ENCODE measurements at places on chromosomes 5 and 9. TPM values are rescaled to one million over a fixed set of nuclear protein-coding genes. Genes with fewer than 3 reads are reported as not detected.
A peak's percentile ranks its signal among the peaks of the same experiment; 100 is the strongest.

DNA sequence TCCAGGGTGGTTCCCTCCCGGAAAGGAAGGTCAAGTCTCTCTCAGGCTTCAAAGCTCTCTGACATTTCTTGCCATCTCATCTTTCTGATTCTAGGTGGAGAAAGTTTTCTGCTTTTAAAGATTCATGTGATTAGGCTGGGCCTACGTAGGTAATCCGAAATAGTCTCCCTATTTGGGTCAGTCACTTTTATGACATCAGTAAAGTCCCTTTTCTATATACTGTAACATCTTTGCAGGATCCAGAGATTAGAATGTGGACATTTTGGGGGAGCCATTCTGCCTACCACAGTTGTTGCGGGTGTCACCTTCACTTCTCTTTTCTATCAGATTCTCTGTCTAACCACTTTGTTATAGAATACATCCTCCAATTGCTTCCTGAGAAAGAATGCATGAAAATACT, 1.9 kb upstream of the RNF180 start:
- DNase-seq: no peak

GRCh38 chr5:172689801-172690200, 48.7 kb downstream of the NEURL1B start:
- no peak for DNase-seq

- DNase-seq: no peak
These were observed 85.4 kb downstream of the TMEM161B start for GRCh38 chr5:88183255-88183654.

DNA sequence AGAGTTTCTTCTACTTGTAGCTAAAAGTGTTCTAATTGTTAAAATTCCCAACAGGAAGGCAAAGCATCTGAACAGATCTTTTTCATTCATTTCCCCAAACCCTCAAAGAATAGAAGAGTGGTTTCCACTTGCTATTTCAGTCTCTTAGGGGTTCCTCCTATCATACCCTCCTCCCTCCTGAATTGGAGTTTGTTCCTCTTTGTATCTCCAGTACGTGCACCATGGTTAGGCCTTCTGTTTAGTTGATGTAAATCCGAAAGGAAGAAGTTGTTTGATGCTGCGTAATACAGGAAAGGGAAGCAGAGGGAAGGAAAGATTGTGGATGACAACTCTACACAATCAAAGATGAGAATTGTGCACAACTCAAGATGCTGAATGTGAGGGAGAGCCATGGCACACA, 303.6 kb downstream of the PIK3R1 start:
- no peak for DNase-seq

DNA sequence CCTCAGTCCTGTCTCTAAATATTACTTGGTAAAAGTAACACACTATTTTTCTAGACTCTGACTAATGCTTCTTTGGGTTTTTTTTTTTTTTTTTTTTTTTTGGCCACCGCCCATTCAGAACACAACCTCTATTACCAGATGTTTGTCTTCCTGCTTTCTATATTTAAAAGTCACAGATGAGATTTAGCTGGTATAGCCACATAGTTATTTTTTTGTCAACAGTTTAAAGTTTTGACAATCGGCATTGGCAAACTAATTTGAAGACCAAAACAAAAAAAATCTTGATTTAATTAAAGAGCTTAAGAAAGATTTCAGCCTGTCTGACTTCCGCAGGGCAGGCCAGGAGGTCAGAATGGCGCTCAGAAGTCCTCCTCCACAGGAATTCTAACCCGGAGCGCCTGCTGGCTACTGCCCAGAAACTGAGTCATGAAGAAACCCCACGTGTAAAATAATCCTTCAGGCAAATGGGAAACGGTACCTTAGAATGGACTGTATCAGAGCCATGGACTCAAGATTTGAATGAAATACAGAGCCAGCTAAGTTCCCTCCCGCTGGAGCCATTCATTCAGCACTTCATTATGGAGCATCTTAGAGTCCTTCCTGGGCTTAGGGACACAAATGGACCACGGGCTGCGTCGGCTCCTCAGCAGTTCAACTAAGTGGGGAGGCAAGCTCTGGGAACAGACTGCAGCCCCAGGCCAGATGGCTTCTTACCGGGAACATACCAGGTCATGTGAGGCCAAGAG, 55.6 kb downstream of the PTPDC1 start:
- DNase-seq: no peak

DNA sequence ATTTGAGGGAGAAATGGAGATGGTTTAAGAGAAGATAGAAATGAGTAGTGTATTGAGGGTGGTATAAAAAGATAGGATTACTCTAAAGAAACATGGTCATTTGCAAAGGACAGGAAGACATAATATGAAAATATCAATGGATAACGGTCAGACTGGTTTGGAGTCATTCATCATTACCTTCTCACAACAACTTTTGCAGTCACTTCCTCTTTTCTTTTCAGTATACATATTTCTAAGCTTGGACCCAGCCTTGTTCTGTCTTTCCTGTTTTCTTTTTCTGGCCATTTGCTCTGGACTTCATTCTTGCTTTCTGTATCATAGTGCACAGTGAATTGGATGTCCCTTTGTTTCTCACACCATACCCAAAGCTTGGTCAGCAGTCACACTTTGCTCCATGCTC, 966.5 kb upstream of the TYRP1 start:
- DNase-seq: no peak

- DNase-seq: no peak
These were observed 30.0 kb upstream of the SLC6A19 start for GRCh38 chr5:1171340-1171941.

DNA sequence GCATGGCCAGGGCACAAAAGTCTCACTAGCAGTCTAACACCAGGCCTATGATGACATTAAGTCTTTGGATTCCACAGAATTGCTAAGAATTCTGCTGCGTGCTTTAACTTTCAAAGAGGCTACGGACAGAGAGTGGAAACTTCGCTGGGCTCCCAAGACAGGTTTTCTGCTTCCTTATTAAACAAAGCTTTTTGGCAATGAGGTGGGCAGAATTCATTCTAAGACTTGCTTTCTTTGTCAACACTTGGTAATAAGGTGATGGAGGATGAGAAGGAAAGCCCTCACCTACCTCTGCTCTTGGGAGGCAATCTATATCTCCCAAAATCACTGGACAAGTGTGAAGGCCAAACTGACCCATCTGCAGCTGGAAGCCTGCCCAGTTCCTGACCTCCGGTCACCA, 231.9 kb downstream of the ATPSCKMT start:
- DNase-seq: no peak

GRCh38 chr9:115068031-115068430, 49.9 kb downstream of the TNC start:
- no peak for DNase-seq

DNA sequence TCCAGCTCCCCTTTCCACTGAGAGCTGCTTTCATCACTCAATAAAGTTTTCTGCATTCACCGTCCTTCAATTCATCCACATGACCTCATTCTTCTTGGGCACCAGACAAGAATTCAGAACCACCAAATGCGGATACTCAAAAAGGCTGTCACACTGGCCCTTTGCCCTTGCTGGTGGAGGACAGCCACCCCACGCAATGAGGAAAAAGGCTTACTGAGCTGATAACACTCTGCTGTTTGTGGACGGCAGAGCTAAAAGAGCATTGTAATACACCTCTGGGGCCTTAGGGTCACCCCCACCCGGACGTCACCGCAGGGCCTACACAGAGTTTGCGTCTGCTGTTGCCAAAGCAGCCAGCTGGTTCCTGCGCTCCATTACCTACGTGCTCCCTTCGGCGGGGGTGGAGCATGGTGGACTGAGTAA, 51.2 kb upstream of the ZNF608 start:
- DNase-seq: no peak

DNA sequence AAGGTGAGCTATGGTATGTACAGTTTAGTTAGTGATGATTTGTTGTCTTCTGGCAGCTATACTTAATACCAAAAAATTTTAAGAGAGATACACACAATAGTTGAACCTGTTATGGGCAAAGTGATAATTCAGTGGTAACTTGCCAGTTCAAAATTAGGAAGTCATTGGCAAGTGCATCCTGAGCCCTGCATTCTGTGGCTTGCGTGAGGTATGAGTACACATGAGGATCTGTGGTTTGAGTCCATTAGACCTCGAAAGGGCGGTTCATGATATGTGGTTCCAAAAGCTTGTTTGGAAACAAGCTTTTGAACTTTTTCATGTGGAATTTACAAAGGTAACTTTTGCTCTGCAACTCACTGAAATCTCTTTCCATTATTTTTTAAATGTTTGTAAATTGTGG, 47.0 kb downstream of the GPR21 start:
- no peak for DNase-seq

- DNase-seq: no peak
These were observed 48.3 kb downstream of the FAM78A start for GRCh38 chr9:131227959-131228460.

DNA sequence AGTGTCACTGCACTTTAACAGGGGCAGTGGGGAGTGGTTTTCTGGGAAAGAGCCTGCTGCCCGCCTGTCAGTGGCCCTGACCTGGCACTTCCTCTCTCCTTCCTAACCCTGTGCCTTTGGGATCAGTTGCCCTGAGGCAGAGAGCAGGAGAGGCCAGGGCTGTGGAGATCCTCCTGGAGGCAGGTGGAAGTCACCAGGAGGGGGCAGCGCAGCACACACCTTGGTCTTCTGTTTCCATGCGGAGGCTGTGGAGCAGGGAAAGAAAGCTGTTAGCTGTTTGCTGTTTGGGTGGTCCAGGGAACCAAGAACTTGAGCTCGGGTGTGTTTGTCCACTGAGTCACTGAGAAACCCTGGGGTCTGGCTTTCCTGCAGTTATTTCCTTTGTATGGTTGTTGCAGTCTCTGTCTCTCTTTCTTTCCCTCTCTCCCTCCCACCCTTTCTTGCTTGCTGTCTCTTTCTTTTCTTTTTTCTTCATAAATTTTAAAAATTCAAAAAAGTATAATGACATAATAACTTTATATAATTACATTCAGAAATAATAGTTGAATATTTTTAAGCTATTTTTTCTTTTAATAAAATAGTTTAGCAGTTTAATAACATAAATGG, 28.1 kb downstream of the NTRK2 start:
- peak; percentile 80 for DNase-seq

DNA sequence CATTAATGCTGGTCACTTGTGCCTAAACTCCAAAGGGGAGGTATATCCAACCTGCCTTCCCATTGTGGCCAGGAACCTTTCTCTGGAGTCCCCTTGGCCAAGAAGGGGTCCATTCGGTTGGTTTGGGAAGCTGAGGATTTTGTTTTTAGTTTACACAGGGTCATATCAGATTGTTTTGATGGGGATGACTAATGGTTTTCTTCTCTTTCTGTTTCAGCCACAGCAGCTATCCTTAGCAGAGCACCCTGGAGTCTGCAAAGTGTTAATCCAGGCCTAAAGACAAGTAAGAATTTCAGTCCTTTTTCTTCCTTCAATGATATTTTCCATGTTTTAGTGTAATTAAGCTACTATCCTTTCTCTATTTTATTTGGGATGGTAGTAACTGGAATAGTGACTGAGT, 127.8 kb upstream of the CCDC152 start:
- DNase-seq: no peak

DNA sequence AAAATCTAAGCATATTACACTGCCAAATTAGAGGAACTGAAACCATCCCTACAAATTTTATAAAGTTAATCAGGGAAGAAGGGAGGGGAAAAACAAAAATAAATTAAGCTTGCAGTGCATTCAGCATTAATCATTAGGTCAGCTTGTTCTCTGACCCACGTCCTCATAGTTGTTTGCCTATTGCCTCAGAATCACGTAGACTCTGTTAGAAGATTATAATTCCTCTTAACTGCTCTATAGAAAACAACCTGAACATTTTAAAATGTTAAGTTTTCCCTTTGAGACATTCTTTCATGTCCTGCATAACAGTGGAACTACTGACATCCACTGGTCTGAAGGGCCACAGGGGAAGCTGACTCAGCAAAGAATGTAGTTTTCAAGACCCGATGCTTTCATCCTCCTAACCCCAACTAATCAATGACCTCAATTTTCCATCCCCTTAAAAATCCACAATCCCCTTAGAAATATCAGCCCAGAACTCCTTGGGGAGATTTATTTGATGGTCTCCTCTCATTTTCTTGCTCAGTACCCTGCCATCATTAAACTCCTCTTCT, 112.4 kb downstream of the FBXO4 start:
- no peak for DNase-seq

DNA sequence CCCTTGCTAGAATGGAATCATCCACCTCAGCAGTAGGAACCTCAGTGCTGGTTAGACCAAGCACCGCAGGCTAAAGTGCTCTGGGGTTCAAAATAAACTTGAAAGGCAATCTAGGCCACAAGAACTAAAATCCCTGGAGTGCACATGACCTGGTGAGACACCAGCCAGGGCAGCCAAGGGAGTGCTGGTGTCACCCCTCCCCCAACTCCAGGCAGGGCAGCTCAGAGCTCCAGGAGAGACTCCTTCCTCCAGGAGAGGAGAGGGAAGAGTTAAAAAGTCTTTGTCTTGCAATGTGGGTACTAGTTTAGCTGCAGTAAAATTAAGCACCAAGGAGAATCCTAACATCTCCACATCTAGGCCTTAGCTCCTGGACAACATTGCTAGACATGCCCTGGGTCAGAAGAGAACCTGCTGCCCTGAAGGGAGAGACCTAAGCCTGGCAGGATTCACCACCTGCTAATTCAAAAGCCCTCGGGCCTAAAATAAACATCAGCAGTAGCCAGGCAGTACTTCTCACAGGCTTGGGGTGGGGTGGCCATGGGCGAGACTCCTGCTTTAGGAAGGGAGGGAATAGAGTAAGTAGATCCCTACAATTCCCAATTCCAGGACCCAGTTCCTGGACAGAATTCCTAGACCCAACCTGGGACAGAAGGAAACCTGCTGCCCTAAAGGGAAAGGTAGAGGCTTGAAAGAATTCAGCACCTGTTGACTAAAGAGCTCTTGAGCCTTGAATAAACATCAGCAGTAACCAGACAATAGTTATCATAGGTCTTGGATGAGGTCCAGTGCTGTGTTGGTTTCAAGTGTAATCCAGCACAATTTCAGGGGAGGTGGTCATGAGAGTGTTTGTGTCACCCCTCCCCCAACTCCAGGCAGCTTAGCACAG, 25.8 kb downstream of the UGT3A2 start:
- no peak for DNase-seq

- DNase-seq: peak; percentile 86
These were observed 1.5 kb downstream of the LCN2 start for GRCh38 chr9:128150594-128151308.

DNA sequence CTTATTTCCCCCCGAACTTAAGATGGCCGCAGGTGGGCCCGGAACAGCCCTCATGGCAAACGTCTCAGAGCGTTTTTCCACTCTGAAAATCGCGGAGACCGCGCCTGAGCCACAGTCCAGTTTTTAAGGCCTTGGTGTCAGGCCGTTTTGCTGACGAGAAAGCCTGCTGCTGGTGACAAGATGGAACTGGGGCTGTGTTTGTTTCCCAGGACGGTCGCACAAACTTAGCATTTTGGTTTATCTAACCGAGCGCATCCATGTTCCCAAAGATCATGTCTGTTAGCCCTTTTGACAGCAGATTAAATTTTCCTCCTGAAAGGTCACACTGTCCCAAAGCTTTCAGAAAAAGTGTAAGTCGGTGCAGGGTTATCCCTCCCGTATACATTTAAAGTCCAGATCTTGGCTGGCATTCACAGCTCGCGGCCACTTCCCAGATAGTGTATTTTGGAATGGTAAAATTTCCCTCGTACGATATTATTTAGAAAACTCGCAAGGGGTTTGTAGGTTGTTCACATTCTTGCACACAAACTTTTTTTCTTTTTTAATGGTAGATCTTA, 812 bp downstream of the SREK1 start:
- DNase-seq: no peak

Gene DCTN4
- polyA plus RNA-seq: 20.5 TPM

Gene SHISAL2B
- 12.4 TPM for polyA plus RNA-seq

Gene PHAX
- 34.1 TPM for polyA plus RNA-seq

Gene CER1
- polyA plus RNA-seq: 0.28 TPM

Gene PAIP1
- 62.9 TPM for polyA plus RNA-seq

Gene HRH2
- 10.2 TPM for polyA plus RNA-seq

Gene TMEM171
- polyA plus RNA-seq: 2.2 TPM

Gene ENHO
- polyA plus RNA-seq: 60.4 TPM

Gene RNF183
- 0.15 TPM for polyA plus RNA-seq

Gene ARL10
- polyA plus RNA-seq: 3.6 TPM

Gene DMAC1
- polyA plus RNA-seq: 36.6 TPM

Gene ZNF883
- polyA plus RNA-seq: 6.1 TPM
